ENCODE measurements at places on chromosomes 1 and 21. TPM values are rescaled to one million over a fixed set of nuclear protein-coding genes. Genes with fewer than 3 reads are reported as not detected.
A peak's percentile ranks its signal among the peaks of the same experiment; 100 is the strongest.

The FCRL5 gene
- not detected for total RNA-seq

- peaks cover 2% of the 10 kb centered on the region for H3K4me1 ChIP-seq
- DNase-seq = no peak
- no peaks in the 10 kb centered on the region for H3K36me3 ChIP-seq
- H3K27ac ChIP-seq = no peak overlapping the region
These were observed 4.1 kb upstream of the PRDM16 start for GRCh38 chr1:3064901-3065300.

DNA sequence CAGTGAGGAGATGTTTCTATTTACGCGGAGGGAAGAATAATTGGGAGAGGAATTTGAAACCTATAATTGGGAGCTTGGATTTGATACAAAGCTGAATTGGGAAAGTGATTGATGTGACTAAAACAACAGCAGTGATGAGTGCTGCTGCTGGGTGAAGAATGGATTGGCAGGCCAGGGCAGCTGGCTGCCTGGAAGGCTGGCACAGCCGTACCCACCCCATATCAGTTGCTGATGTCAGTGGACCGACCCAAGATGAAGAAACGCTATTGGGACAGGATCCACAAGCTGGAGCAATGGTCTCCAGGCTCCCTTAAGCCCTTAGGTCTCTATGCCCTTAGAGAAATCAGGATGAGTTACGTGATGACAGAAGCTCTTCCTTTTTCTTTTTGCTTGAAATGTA, 47.4 kb downstream of the GRIK1 start:
- no peak overlapping the region for H3K4me3 ChIP-seq
- no peaks in the 10 kb centered on the region for H3K4me1 ChIP-seq
- H3K36me3 ChIP-seq = no peaks in the 10 kb centered on the region
- DNase-seq = no peak
- peaks cover 12% of the 10 kb centered on the region for H3K27me3 ChIP-seq
- no peak overlapping the region for H3K27ac ChIP-seq

DNA sequence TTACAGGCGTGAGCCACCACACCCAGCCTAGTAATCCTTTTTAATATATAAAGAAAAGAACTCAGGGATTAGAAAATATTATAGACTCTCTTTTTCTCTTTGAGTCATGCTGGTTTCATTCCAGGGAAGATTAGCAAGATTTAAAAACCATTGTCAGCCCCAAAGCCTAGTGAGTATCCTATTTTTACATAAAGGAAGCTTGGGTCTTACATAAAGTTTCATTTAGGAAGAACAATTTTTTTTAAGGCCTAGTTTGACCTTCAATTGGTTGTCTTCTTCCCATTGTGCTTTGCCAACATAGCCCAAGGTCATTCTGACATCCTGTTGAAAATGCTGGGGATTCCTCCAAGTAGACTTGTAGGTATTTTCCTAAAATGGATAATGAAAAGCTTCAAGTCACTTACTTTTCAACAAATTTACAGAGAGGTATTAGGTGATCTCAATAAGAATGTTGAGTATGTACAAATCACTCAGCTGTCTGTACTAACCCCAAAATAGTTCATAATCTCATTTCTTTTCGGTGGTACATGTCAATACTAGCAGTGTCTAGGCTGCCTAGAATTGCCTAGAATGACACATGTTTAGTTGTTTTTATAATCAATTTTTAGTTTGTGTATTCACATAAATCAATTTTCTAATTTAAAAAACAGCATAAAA, 4.3 kb upstream of the KIF14 start:
- H3K27me3 ChIP-seq = no peaks in the 10 kb centered on the region
- DNase-seq = no peak
- no peaks in the 10 kb centered on the region for H3K36me3 ChIP-seq
- H3K4me1 ChIP-seq = peaks cover 44% of the 10 kb centered on the region
- no peak overlapping the region for H3K4me3 ChIP-seq
- peak overlapping the region; percentile 47 for H3K27ac ChIP-seq

GRCh38 chr1:110135246-110135645, 15.0 kb upstream of the SLC6A17 start:
- no peak for DNase-seq
- peaks cover 12% of the 10 kb centered on the region for H3K4me1 ChIP-seq
- no peaks in the 10 kb centered on the region for H3K36me3 ChIP-seq
- H3K4me3 ChIP-seq = no peak overlapping the region

All from activated CD4-positive, alpha-beta T cell treated with anti-CD3 and anti-CD28 coated beads for 36 hours (primary cell).